Aortic smooth muscle cell (primary cell): ENCODE measurements at places on chromosomes 2 and 18. TPM values are rescaled to one million over a fixed set of nuclear protein-coding genes. Genes with fewer than 3 reads are reported as not detected.

Gene NYAP2
- total RNA-seq, result not detected in 2 replicates

Gene ACMSD
- not detected in 2 replicates for total RNA-seq

Gene RAPH1
- 15.9 and 19.4 TPM in 2 replicates for total RNA-seq

Gene CASP10
- total RNA-seq, result 7.6 and 8.7 TPM in 2 replicates

Gene MALL
- 12.3 and 44.5 TPM in 2 replicates for total RNA-seq
